Dermis microvascular lymphatic vessel endothelial cell (primary cell): ENCODE measurements at places on chromosomes 3 and 15. TPM values are rescaled to one million over a fixed set of nuclear protein-coding genes. Genes with fewer than 3 reads are reported as not detected.

DNA sequence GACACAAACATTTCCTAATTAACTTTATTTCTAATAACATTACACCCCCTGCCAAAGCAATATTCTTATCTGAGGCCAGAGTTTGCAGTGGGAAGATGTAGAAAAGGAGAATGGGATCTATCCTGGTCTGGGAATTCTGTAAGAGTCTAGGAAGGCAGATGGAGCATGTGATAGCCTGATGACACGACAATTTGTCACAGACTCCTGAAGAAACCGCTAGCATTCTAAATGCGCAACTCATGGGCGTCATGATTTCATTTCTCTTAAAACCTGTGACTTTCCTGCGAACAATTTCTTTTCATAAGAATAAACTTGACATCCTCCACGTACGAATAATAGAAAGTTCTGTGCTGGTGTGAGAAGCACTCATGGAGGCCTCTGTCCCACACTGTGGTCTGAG, 72.9 kb upstream of the ATP10A start:
- DNase-seq = no peak

DNA sequence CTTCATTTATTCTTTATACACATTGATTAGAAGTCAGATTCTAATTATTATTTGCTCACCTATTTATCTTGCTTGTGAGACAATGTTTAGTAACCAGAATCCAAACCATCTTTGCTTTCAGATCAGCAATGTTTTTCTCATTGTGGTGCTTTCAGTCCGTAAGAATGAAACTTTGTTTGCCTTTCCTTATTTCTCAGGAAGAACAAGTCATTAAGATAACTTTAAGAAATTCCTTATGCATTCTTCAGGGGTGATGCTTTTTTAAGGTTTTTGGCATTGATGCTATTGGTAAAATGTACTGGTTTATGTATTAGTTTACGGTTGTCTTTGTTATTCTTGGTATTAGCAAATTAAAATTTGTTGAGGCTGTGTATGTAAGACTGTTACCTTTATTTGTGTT, 120.8 kb upstream of the POU1F1 start:
- no peak for DNase-seq

DNA sequence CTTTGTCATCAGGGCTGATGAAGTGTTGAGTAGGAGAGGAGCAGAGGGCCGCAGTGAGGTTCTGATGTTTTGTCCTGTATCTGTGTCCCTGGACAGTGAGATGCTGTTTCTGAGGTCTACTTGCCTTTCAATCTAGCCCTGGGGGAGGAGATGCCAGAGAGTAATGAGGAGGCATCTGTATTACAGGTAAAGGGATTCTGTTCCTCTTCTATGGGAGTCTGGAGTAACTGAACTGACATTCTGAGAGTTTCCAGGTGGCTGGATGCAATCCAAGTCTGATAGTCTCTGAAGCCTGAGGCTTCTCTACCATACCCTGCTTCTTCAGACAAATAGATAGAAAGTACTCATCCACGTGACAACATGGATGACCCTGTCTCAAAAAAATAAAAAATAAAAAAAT, 60.9 kb downstream of the IL12A start:
- no peak for DNase-seq

- peak; percentile 2 for DNase-seq
Measured at GRCh38 chr3:57889807-57890206, 118.4 kb upstream of the FLNB start.

DNA sequence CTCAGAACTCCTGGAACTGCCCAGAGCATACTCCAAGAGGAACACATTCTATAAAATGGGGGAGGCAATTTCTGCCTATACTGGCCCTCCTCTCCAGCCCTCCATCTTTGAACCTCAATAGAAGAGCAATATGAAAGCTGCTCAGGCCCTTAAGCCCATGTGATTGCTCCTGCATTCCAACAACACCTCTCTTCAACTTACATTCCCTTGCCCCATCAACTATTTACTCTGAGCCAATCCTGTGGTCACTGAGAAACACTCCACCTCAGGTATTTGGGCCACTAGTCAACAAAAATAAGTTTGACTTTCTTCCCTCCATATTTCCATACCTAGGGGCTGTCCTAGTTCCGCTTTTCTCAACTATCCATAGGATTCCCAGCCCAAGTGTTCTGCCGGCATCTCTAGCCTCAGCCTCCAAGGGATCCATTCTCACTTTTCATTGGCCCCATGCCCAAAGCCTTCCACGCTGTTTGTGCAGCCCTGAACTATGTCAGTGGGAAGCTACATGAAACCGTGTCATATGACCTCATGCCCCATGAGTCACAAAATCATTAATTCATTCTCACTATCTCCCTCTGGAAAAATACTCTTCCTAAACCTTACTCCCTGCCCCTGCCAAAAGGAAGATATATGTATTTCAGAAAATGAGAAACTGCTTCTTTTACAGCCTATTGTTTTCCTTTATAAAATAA, 61.6 kb downstream of the GJD2 start:
- DNase-seq = no peak

- no peak for DNase-seq
Measured at GRCh38 chr3:170346481-170347392, 10.8 kb upstream of the SKIL start.

GRCh38 chr3:106510206-106510605, 641.4 kb upstream of the CBLB start:
- DNase-seq = no peak

DNA sequence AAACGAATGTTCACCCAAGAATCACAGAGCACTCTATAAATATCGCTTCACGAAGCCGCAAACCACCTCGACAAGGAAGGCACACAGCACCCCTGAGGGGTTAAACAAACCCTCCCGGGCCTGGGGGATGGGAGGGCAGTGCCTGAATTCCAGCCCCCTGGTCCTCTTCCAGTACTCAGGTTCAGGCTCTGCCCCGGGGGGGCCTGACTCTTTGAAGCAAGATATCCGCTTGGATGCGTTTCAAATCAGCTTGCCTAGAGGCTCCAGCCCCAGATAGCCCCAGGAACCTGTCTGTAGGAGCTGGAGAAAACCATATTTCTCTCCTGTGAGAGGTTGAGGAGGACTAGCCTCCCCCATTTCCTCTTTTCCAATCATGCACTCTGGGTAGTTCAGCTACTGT, 194.7 kb downstream of the WNT5A start:
- DNase-seq = no peak

DNA sequence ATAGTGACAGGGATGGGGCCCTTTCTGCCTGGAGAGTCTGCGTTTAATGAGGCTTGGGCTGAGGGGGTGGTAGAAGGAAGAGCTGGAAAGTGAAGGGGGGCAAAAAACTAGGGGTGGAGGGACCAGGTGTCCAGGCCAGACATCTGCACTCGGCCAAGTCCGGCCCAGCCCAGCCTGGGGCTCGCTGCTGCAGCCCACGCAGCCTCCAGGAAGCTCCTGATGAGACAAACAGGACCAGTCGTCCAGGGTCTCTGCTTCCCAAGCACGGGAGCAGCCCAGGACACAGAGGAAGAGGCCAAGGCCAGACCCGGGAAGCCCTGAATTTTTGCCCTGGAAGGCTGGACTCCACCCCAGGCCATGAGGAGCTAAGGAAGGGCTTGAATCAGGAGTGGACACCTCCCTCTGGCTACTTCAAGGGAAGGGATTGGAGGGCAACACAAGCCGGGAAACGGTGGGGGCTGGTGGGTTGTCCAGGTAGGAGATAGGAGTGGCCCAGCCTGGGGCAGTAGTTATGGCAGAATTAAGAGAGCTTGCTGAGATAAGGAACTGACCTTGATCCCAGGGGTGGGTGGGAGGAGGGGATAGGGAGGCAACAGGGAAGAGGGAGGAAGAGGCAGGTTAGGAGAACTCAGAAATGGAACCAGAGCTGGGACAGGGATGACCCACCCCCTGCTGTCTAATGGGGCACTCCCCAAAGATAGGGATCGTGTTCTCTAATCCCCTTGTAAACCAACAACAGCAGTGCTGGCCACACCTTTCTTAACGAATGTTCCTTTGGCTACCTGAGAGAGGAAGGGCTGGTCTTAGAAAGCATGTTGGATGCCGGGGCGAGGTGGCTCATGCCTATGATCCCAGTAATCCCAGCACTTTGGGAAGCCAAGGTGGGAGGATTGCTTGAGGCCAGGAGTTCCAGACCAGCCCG, 89.5 kb downstream of the ANP32A start:
- DNase-seq = no peak

GOLGA8K gene
- 0.13 and 0.39 TPM in 2 replicates for total RNA-seq

GOLGA6L10 gene
- total RNA-seq = under 0.01 and 0.51 TPM in 2 replicates

RPSA gene
- 931 and 1,204 TPM in 2 replicates for total RNA-seq

CCDC39 gene
- total RNA-seq = under 0.01 TPM in 2 replicates

FEZF2 gene
- not detected in 2 replicates for total RNA-seq
